NCI-H1436 (cell line): ENCODE measurements at places on chromosomes 1 and 21.
A peak's percentile ranks its signal among the peaks of the same experiment; 100 is the strongest.

- DNase-seq: peak; percentile 22
Measured at GRCh38 chr21:38985568-38986378, 180.0 kb downstream of the ETS2 start.

GRCh38 chr1:10456661-10457060, 6.8 kb downstream of the CORT start:
- peak; percentile 15 for DNase-seq

GRCh38 chr1:53298045-53298637, 29.7 kb downstream of the LRP8 start:
- no peak for DNase-seq

- no peak for DNase-seq
Measured at GRCh38 chr1:157189986-157190982, 52.1 kb upstream of the ETV3 start.

DNA sequence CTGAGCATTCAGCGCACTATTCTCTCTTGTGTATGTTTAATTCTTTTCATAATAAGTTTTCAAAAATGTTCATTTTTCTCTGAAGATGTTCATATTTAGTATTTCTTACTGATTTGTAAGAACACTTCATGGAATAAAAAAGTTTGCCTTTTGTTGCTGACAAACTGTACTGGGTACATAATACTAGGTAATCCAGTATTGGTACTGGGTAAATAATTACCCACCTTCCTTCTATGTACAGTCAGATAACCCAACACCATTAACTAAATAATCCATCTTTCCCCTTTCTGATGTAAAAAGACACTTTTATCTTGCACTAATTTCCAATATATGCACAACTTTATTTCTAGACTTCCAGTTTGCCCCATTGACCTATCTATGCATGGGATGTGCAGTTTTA, 23.9 kb downstream of the APP start:
- DNase-seq: no peak

GRCh38 chr1:222732216-222733159, 4.5 kb upstream of the FAM177B start:
- no peak for DNase-seq

GRCh38 chr1:84972377-84972987, 24.4 kb downstream of the MCOLN2 start:
- no peak for DNase-seq

DNA sequence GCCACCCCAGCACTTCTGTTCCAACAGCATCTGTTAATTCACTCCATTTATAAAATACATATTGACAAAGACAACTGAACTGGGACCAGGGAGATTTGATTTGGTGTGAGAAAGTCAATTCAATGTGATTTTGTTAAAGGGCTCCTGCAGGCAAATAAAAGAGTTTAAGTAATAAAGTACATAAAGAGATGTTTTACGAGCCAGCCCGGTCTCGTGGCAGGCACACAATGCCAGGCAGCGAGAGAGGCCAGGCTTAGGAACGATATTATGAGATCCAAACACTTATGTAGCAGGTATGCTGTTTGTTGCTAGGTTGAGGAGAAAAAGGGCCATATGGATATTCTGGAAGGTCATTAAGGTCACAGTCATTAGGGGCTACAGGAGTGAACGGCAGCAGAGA, 227.1 kb downstream of the KCTD3 start:
- peak; percentile 8 for DNase-seq

GRCh38 chr1:36560621-36561360, 78.1 kb upstream of the CSF3R start:
- DNase-seq: no peak

DNA sequence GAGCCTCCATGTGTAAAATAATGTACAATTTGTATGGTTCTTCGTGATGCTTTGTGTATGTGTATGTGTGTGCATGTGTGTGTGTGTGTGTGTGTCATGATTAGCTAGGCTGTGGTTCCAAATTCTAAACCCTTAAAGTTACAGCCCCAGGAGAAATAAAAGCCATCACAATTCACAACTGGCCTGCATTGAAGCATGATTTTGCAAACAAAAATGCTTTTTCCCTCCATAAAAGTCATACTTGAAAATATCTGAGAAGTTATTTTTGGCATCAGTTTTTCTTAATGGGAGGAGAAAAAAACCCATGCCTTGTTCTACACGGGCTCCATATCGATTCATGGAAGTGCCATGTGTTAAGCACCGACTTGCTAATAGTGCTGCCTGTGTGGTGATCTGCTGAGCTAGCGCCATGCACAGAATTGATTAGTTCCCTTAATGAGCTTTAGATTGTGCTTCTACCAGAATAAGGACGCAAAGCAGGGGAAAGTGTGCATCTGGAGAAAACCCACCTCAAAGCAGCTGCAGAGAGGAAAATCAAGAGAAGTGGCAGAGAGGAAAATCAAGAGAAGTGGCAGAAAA, 207.3 kb downstream of the DSCAM start:
- no peak for DNase-seq

- DNase-seq: no peak
Measured at GRCh38 chr1:17436380-17437174, 2.9 kb downstream of the RCC2 start.
